HFFc6 (cell line): ENCODE measurements at places on chromosomes 13 and 19. TPM values are rescaled to one million over a fixed set of nuclear protein-coding genes. Genes with fewer than 3 reads are reported as not detected.

DNA sequence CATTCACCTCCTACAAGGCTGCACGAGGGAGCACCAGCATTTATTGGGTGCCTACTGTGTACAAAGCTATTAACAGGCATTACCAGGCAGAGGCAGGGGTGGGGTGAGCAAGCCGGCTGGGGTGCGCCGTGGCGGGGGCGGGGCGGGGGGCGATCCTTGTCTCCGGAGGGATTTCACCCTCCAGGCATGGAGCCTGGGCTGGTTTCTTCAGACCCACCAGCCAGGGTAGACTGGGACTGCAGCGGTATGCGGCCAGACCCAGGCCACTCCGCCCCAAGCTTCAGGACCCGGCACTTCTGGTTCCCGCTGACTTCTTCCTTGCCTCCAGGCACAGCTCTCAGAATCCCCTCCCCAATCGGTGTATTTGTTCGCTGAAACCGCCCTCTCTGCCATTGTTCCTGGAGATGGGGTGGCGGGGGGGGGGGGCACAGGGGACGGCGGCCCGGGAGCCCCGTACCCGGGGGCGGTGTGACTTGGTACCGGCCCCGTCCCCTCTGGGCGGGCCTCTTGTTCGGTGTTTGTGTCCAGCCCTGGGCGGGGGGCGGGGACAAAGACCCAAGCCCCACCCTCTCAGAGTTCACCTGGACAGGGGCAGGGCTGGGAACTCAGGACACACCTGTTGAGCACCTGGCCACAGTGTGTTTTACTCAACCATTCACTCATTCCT is 14.4 kb downstream of the TJP3 start:
- H3K27ac ChIP-seq = no peak overlapping the region
- peaks cover 18% of the 10 kb centered on the region; the same call in 1 of the 2 replicates for H3K27me3 ChIP-seq
- DNase-seq = no peak
- H3K4me3 ChIP-seq = no peak overlapping the region

GRCh38 chr13:20518660-20519100 is 7.0 kb downstream of the CRYL1 start:
- H3K27me3 ChIP-seq = no peaks in the 10 kb centered on the region; the same call in none of the 2 replicates
- no peak overlapping the region for H3K4me3 ChIP-seq

- H3K27me3 ChIP-seq = no peaks in the 10 kb centered on the region
- no peak overlapping the region for H3K4me3 ChIP-seq
- no peak overlapping the region for H3K27ac ChIP-seq
- no peaks in the 10 kb centered on the region for H3K36me3 ChIP-seq
Measured at GRCh38 chr13:107838588-107839161, 376.7 kb downstream of the LIG4 start.

- H3K27me3 ChIP-seq = no peaks in the 10 kb centered on the region
- no peaks in the 10 kb centered on the region for H3K36me3 ChIP-seq
- H3K27ac ChIP-seq = peak overlapping the region; percentile 91
Measured at GRCh38 chr13:35699825-35700510, 223.5 kb upstream of the MAB21L1 start.

DNA sequence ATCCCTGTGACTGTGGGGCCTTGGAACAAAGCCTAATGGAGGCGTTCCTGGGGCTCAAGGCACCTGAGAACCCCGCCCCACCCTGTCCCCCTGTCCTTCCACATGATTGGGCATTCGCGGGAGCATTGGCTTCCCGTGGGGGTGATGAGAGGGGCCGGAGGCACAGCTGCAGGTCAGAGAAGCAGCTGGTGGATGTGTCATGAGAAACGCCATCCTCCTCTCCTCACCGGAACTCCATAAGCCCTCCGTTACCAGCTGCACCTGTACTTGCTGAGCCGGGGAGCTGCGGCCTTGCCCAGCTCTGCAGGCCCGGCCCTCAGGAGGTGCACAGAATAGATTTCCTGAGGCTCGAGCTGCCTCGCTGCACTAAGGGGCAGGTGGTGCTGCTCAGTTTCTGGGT is 42.0 kb downstream of the CAPN12 start:
- no peak overlapping the region for H3K4me3 ChIP-seq
- DNase-seq = no peak

DNA sequence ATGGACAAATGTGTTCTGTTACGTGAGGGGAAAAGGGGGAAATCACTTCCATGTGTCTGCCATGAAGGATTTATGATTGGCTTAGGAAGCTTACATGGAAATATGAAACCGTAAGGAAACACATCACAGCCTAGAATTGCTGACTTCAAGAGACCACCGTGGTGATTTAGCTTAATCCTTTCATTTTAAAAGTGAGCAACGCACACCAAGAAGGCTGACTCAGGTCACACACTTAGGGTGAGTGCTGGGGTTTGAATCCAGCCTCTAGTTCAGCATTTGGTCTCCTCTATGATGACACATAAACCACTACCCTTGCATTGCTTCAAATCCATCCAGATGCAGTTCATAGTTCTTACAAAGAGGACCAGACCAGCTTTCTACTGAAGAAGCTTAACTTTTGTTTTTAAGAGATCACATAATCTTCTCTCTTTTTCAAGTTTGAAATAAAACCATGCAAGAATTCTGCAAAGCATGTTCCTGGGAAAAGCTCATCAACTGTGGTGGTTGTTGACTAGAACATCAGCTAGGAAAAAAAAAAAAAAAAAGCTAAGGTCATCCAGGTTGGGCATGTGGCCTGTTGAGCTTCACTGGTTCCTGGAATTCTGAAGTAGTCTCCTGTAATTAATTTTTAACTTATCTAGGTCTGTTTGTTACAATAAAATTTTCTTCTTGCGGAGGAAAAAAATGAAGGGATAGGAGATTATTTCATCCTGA is 60.2 kb upstream of the KL start:
- H3K27ac ChIP-seq = no peak overlapping the region
- H3K4me1 ChIP-seq = peaks cover 7% of the 10 kb centered on the region; the same call in 1 of the 2 replicates
- no peak overlapping the region for H3K4me3 ChIP-seq
- no peak for DNase-seq

GRCh38 chr13:109212650-109213049 is 573.7 kb downstream of the IRS2 start:
- H3K4me1 ChIP-seq = peaks cover 33% of the 10 kb centered on the region
- peaks cover 1% of the 10 kb centered on the region; the same call in 1 of the 2 replicates for H3K27me3 ChIP-seq
- no peaks in the 10 kb centered on the region for H3K36me3 ChIP-seq
- no peak overlapping the region for H3K4me3 ChIP-seq
- no peak for DNase-seq
- H3K27ac ChIP-seq = no peak overlapping the region

GRCh38 chr13:27310946-27311345 is 40.3 kb downstream of the RASL11A start:
- H3K4me1 ChIP-seq = peaks cover 22% of the 10 kb centered on the region
- peaks cover 13% of the 10 kb centered on the region for H3K27me3 ChIP-seq
- no peak overlapping the region for H3K4me3 ChIP-seq
- no peak for DNase-seq
- no peaks in the 10 kb centered on the region for H3K36me3 ChIP-seq

DNA sequence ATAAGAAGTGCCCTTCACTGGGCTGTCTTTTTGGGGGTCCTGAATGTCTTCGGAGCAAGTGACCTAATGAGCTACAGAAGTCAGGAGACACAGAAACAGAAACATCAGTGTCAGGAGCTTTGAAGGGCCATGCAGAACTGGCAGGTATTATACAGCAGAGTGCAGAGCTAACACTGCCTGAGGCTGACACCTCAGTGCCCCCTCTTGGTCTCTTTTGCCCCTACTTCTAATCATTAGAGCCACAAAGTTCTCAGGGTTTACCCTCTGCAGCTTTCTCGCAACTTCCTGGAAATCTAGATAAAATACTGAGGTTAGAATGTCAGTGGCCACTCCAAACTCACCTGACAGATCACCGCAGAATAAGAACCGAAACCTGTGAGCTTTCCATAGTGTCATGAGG is 172.7 kb downstream of the B3GLCT start:
- DNase-seq = no peak
- no peak overlapping the region for H3K27ac ChIP-seq
- no peaks in the 10 kb centered on the region for H3K4me1 ChIP-seq
- no peaks in the 10 kb centered on the region for H3K36me3 ChIP-seq
- H3K4me3 ChIP-seq = no peak overlapping the region

DNA sequence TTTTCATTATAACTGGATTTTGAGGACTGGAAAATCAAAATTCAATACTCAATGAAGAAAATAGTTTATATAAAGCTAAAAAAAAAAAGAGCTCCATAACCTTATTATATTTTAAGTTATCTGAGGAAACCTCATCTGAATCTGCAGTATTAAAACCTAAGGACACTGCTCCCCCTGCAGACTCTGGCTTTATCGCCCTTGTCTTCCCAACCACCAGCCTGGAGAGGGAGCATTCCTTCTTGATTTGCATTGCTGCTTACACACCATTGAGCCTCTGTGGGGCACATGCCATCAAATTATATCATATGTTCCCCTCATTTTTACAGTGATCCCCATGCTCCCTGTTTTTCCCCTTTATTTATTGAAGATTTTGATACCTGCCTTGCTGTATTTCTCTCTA is 871.4 kb upstream of the GPC6 start:
- DNase-seq = no peak
- no peaks in the 10 kb centered on the region for H3K4me1 ChIP-seq
- H3K27ac ChIP-seq = no peak overlapping the region
- no peak overlapping the region for H3K4me3 ChIP-seq
- H3K36me3 ChIP-seq = no peaks in the 10 kb centered on the region
- H3K27me3 ChIP-seq = no peaks in the 10 kb centered on the region; the same call in 1 of the 2 replicates

GRCh38 chr13:70107498-70108281 is at the start of gene ATXN8OS:
Gene ATXN8OS (plus strand): TSS chr13:70107826.
- no peak within 1 kb of the TSS for H3K27ac ChIP-seq
- no peaks in the 10 kb centered on the region for H3K4me1 ChIP-seq

DNA sequence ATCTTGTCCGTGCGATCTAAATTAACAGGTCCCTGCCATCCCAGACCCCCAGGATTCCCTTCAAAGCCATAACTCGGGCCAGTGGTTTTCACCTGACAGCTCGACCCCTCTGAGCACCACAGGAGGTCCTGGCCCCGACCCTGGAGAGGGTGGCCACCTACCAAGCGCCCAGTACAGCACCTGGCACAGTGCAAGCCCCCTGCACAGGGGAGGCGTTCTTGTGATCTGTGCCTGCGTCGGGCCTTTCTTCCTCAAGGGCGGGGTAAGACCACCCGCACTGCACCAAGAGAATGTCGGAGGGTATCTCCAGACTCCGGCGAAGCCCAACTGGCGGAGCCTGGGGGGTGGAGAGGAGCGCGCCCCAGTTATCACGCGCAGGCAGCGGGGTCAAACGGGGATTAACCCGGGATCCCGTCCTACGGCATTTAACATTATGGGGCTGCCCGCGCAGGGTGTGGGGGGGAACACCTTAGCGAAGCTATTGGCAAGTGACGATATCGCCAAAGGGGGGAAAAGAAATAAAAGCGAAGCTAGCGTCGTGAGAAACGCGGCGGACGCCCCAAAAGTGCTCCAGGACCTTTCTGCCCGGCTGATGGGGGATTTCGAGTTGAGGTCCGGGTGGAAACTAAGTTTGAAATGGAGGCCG is 1.3 kb upstream of the HNRNPL start:
- H3K36me3 ChIP-seq = peaks cover 24% of the 10 kb centered on the region
- H3K4me3 ChIP-seq = peak overlapping the region; percentile 92
- peak overlapping the region; percentile 98 for H3K27ac ChIP-seq
- H3K4me1 ChIP-seq = peaks cover 39% of the 10 kb centered on the region
- no peak for DNase-seq

DNA sequence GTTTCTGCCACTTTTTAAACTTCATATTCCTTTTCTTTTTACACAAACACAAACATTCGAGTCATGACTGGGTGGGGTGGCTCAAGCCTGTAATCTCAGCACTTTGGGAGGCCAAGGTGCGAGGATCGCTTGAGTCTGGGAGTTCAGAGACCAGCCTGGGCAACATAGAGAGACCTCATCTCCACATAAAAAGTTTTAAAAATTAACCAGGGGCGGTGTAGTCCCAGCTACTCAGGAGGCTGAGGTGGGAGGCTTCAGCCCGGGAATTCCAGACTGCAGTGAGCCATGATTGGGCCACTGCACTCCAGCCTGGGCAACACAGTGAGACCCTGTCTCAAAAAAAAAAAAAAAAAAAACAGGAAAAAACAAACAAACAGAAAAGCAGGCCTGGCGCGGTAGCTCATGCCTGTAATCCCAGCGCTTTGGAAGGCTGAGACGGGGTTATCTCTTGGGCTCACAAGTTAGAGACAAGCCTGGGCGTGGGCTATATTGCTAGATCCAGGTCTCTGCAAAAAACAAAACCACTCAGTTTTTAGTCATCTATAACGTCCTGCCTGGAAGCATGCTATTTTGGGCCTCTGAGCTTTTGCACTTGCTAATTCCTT is 583 bp upstream of the BAX start:
- H3K27ac ChIP-seq = peak overlapping the region; percentile 75
- no peak for DNase-seq
- peaks cover 26% of the 10 kb centered on the region for H3K4me1 ChIP-seq
- H3K36me3 ChIP-seq = peaks cover 25% of the 10 kb centered on the region
- peaks cover 2% of the 10 kb centered on the region; the same call in 1 of the 2 replicates for H3K27me3 ChIP-seq

- no peak overlapping the region for H3K4me3 ChIP-seq
- no peaks in the 10 kb centered on the region for H3K27me3 ChIP-seq
- H3K36me3 ChIP-seq = no peaks in the 10 kb centered on the region
- no peaks in the 10 kb centered on the region for H3K4me1 ChIP-seq
Measured at GRCh38 chr13:80437231-80437630, 96.3 kb upstream of the SPRY2 start.

- H3K4me1 ChIP-seq = no peaks in the 10 kb centered on the region
- H3K27me3 ChIP-seq = peaks cover 3% of the 10 kb centered on the region; the same call in 1 of the 2 replicates
- no peak overlapping the region for H3K4me3 ChIP-seq
- no peak for DNase-seq
- no peak overlapping the region for H3K27ac ChIP-seq
Measured at GRCh38 chr19:33673258-33673875, 51.6 kb downstream of the CHST8 start.

DNA sequence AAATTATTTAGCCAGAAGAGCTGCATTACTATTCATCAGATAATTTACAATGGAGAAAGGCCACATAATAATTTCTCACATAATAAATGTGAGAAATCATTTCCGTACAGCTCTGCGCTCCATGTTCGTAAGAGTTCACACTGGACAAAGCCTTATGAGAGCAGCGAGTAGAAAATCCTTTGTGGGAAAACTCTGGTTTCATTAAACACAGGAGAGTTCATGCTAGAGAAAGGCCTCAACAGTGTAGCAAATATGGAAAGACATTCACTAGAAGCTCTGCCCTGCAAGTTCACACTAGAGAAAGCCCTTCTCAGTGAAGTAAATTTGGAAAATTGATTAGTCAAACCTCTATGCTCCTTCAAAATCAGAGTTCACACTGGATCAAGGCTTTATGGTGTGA is 8.4 kb downstream of the ZNF776 start:
- H3K4me3 ChIP-seq = no peak overlapping the region
- no peaks in the 10 kb centered on the region for H3K4me1 ChIP-seq
- no peak overlapping the region for H3K27ac ChIP-seq
- DNase-seq = no peak
- H3K27me3 ChIP-seq = peaks cover 3% of the 10 kb centered on the region; the same call in 1 of the 2 replicates

- H3K27ac ChIP-seq = no peak overlapping the region
- H3K4me1 ChIP-seq = no peaks in the 10 kb centered on the region; the same call in 1 of the 2 replicates
- H3K27me3 ChIP-seq = peaks cover 3% of the 10 kb centered on the region; the same call in 1 of the 2 replicates
- H3K36me3 ChIP-seq = peaks cover 15% of the 10 kb centered on the region; the same call in 1 of the 2 replicates
- DNase-seq = no peak
Measured at GRCh38 chr19:23993440-23993839, 78.8 kb downstream of the ZNF726 start.

GRCh38 chr13:103007427-103007762 is 58.8 kb downstream of the SLC10A2 start:
- no peaks in the 10 kb centered on the region for H3K36me3 ChIP-seq
- no peak overlapping the region for H3K27ac ChIP-seq
- DNase-seq = no peak
- H3K27me3 ChIP-seq = peaks cover 2% of the 10 kb centered on the region; the same call in 1 of the 2 replicates

- H3K36me3 ChIP-seq = peaks cover 43% of the 10 kb centered on the region
- peak overlapping the region; percentile 24 for H3K27ac ChIP-seq
- no peak overlapping the region for H3K4me3 ChIP-seq
- H3K27me3 ChIP-seq = peaks cover 6% of the 10 kb centered on the region
- H3K4me1 ChIP-seq = peaks cover 31% of the 10 kb centered on the region
Measured at GRCh38 chr19:41303954-41304353, 6.0 kb upstream of the CCDC97 start.

MCF2L gene
- 0.16 TPM in 1 of 3 replicates, not detected in the others for total RNA-seq

DPRX gene
- total RNA-seq = not detected in 3 replicates

ELF1 gene
- 26.9 to 33.8 TPM (median 33.0 TPM) in 3 replicates for total RNA-seq
